ENCODE measurements at places on chromosomes 5 and 9. TPM values are rescaled to one million over a fixed set of nuclear protein-coding genes. Genes with fewer than 3 reads are reported as not detected.

The RAD17 gene
- 22.5 TPM for total RNA-seq

The IL3 gene
- not detected for total RNA-seq

The CATSPER3 gene
- total RNA-seq: 0.67 TPM

The PNPLA7 gene
- total RNA-seq: 7.0 TPM

The FCN2 gene
- total RNA-seq: not detected

The HEMGN gene
- total RNA-seq: 2.0 TPM

The BTNL9 gene
- not detected for total RNA-seq

The C8G gene
- 0.98 TPM for total RNA-seq

The SLC1A3 gene
- total RNA-seq: not detected

The CORO2A gene
- total RNA-seq: 8.0 TPM

The PRSS3 gene
- total RNA-seq: not detected

The ARL14EPL gene
- not detected for total RNA-seq

The TMEM232 gene
- total RNA-seq: 0.68 TPM

The OSMR gene
- not detected for total RNA-seq

The TRPM6 gene
- total RNA-seq: not detected

The PCDHB6 gene
- total RNA-seq: not detected

The SPACA9 gene
- total RNA-seq: 1.3 TPM

The PCDHGA2 gene
- total RNA-seq: not detected

The RNF224 gene
- not detected for total RNA-seq

The ORM2 gene
- not detected for total RNA-seq

The GFI1B gene
- total RNA-seq: not detected

The KIF24 gene
- 7.9 TPM for total RNA-seq

The PCDH1 gene
- not detected for total RNA-seq

The OR1L8 gene
- total RNA-seq: not detected

The SGCD gene
- total RNA-seq: not detected

The DRD1 gene
- total RNA-seq: not detected

The PCDHGA1 gene
- total RNA-seq: not detected

The IRX2 gene
- total RNA-seq: not detected

The RIC1 gene
- total RNA-seq: 17.8 TPM

The NIM1K gene
- total RNA-seq: 0.41 TPM

The OLFM1 gene
- not detected for total RNA-seq

The GALNT12 gene
- total RNA-seq: 6.7 TPM
